Immature natural killer cell (primary cell): ENCODE measurements at places on chromosomes 7 and 10.

- DNase-seq = no peak
- H3K4me1 ChIP-seq = no peaks in the 10 kb centered on the region
- H3K36me3 ChIP-seq = no peaks in the 10 kb centered on the region
- no peaks in the 10 kb centered on the region for H3K27me3 ChIP-seq
- H3K27ac ChIP-seq = no peak overlapping the region
Observed at GRCh38 chr10:16945593-16945992, 128.4 kb upstream of the RSU1 start.

DNA sequence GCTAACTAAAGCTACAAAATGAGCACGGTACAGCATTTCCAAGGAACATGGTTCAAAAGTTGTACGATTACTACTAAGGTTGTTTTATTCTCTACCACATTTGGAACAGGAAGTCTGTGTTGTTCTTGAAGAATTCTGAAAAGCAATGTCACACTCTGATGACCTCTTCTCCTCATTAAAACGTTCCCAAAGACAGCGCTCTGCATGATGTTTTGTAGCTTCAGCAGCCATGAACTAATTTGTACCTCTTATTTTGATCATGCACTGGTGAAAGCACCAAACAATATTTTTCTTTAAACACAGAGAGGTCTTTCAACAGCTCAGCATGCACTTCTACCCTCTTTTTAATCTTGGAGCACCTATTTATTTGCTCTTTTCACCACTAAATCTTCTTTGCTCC is 75.0 kb upstream of the TES start:
- no peak for DNase-seq
- H3K36me3 ChIP-seq = no peaks in the 10 kb centered on the region
- H3K4me3 ChIP-seq = no peak overlapping the region
- H3K27me3 ChIP-seq = no peaks in the 10 kb centered on the region
- H3K4me1 ChIP-seq = no peaks in the 10 kb centered on the region

- H3K4me3 ChIP-seq = no peak overlapping the region
- H3K4me1 ChIP-seq = no peaks in the 10 kb centered on the region
- H3K27ac ChIP-seq = no peak overlapping the region
- H3K27me3 ChIP-seq = no peaks in the 10 kb centered on the region
- no peak for DNase-seq
Observed at GRCh38 chr10:130999376-131000202, 311.9 kb downstream of the TCERG1L start.

DNA sequence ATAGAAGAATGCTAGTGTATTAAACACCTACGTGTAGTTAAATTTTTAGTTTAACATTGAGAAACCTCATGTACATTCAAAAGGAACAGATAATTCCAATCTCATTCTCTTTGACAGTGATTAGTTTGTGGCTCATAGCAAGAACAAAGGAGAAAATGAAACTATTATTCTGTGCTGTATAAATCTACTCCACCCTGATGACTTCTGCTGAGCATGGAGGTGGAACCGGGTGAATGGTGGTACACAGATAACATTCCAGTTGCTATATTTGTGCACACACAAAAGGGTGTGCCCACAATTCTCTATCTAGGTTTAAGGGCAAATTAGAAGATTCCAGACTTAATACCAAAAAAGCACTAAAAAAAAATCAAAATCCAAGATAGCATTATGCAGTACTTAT is 17.0 kb upstream of the RALA start:
- H3K4me1 ChIP-seq = peaks cover 2% of the 10 kb centered on the region
- H3K4me3 ChIP-seq = no peak overlapping the region

DNA sequence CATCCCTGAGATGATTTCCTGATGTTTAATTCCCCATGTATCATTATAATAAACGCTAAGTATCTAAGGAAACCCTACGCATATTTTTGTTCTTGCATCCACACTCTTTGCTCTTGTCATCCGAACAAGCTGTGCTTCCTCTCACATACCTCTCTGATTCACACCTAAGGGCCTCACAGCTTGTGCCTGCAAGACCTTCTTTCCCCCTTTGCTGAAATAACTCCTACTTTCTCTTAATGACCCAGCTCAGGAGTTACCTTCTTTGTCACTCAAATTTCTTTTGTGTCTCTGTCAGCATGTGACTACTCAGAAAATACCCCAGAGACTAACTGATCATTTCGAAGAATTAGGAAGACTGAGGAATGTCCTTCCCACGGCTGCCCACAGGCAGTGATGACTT is 209.3 kb upstream of the IMMP2L start:
- H3K36me3 ChIP-seq = peaks cover 3% of the 10 kb centered on the region
- no peak overlapping the region for H3K27ac ChIP-seq
- H3K4me1 ChIP-seq = no peaks in the 10 kb centered on the region
- DNase-seq = no peak
- H3K27me3 ChIP-seq = peaks cover 4% of the 10 kb centered on the region
- no peak overlapping the region for H3K4me3 ChIP-seq

GRCh38 chr10:5551531-5552375 is 27.0 kb downstream of the CALML3 start:
- H3K4me3 ChIP-seq = no peak overlapping the region
- no peak overlapping the region for H3K27ac ChIP-seq
- H3K27me3 ChIP-seq = peaks cover 6% of the 10 kb centered on the region
- peaks cover 18% of the 10 kb centered on the region for H3K4me1 ChIP-seq

DNA sequence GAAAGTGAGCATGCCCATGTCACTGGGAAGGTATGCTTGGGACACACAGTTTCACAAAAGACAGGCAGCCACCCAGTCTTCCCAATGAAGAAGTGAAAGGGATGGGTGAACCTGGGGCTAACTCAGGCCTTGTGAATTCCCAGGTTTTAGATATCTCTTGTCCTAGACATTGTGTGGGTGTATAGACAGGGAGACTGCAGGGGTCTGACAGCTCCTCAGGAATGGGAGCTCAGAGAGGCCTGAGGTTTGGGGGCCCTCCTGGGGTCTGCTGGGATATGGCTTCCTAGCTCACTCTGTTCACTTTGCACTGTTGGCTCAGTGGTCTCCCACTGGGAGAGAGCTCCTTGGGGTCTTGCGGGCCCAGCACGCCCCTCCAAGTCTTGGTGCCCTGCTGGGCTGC is 47.0 kb downstream of the WDFY4 start:
- no peak for DNase-seq
- H3K27me3 ChIP-seq = peaks cover 2% of the 10 kb centered on the region
- H3K4me3 ChIP-seq = no peak overlapping the region
- no peaks in the 10 kb centered on the region for H3K36me3 ChIP-seq
- no peaks in the 10 kb centered on the region for H3K4me1 ChIP-seq

- H3K4me3 ChIP-seq = no peak overlapping the region
- DNase-seq = no peak
- H3K4me1 ChIP-seq = no peaks in the 10 kb centered on the region
- peak overlapping the region; percentile 46 for H3K27ac ChIP-seq
- peaks cover 2% of the 10 kb centered on the region for H3K27me3 ChIP-seq
Observed at GRCh38 chr7:2192831-2193534, 39.8 kb downstream of the MAD1L1 start.

- H3K36me3 ChIP-seq = peaks cover 17% of the 10 kb centered on the region
- H3K27ac ChIP-seq = no peak overlapping the region
- no peak overlapping the region for H3K4me3 ChIP-seq
- no peak for DNase-seq
- no peaks in the 10 kb centered on the region for H3K27me3 ChIP-seq
Observed at GRCh38 chr7:115015619-115016018, 93.7 kb downstream of the MDFIC start.

DNA sequence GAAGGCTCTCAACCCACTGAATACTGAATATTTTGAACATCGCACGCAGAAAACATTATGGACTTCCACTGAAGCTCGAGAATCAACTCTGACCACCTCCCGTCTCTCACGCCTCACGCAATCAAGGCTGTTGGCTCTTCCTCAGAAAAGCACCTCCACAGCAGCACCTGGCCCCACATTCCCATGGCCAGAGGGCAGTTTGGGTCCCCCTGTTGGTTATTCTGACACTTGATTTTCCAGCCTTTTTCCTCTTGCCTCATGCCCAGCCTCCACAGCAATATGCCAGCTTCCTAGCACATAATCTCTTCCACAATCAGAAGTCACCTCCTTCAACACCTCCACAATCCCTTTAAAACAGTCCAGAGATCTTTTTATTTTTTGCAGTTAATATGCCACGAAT is 55.9 kb downstream of the SVOPL start:
- peaks cover 2% of the 10 kb centered on the region for H3K27me3 ChIP-seq
- H3K4me1 ChIP-seq = no peaks in the 10 kb centered on the region

DNA sequence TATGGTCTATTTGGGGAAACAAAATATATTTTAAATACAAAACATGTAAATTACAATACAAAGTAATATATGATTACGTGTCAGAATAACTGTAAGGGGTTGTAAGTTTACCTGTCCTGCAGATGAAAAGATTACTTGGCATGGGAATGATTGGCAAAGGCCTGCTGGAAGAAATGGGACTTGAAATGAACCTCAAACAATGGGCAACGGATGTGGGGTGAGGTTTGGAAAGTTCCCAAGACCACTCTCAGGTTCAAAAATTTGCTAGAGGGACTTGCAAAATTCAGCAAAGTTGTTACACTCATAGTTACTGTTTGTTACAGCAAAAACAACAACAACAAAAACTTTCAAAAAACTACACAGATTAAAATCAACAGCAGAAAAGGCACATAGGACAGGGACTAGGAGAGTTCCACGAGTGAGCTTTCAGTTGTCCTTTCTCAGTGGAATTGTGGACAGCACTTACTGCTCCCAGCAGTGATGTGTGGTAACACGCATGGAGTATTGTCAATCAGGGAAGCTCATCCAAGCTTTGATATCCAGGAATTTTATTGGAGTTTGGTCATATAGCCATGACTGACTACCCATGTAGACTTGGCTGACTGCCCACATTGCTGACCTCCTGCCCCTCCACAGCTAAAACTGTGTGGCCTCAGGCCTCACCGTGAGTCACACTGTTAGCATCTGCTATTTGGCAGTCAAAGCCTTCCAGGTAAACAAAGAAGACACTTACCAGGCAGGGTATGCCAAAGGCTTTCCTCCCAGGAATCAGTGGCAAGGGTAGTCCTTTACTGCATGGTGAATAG is 43.8 kb downstream of the EXOC6 start:
- no peak overlapping the region for H3K27ac ChIP-seq
- H3K4me3 ChIP-seq = no peak overlapping the region
- DNase-seq = no peak
- no peaks in the 10 kb centered on the region for H3K4me1 ChIP-seq

- no peaks in the 10 kb centered on the region for H3K36me3 ChIP-seq
- H3K4me3 ChIP-seq = no peak overlapping the region
- no peaks in the 10 kb centered on the region for H3K4me1 ChIP-seq
- peaks cover 4% of the 10 kb centered on the region for H3K27me3 ChIP-seq
- no peak overlapping the region for H3K27ac ChIP-seq
Observed at GRCh38 chr10:63084690-63085382, 48.3 kb upstream of the NRBF2 start.

GRCh38 chr7:46386428-46387399 is 465.6 kb upstream of the IGFBP3 start:
- H3K36me3 ChIP-seq = no peaks in the 10 kb centered on the region
- H3K4me1 ChIP-seq = no peaks in the 10 kb centered on the region
- no peaks in the 10 kb centered on the region for H3K27me3 ChIP-seq

DNA sequence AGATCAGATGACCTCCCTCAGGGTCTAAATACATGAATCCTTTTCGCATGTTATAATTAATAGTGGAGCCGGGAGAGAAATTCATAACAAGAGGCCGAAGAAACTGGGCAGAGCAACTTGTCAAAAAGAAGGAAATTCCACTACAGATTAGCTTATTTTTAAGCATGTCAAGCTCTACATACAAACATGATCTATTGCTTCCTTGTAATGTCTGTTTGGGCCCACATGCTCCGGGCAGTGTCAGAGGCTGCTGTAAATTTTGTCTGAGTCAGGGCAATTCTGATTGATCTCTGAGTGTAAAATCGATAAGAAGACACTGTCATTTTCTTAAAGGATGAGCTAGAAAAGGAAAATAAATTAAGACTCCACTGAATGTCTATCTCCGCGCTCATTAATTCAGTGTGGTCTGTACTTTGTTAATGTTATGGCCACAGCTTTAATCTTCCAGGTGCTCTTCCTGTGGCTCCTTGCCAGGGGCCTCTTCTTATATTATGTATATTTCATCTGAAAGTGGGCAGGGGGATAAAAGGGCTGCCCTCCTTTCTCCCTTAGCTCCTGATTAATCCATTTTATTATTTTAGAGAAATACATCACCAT is 194.1 kb upstream of the SP8 start:
- H3K4me3 ChIP-seq = no peak overlapping the region
- H3K4me1 ChIP-seq = no peaks in the 10 kb centered on the region
- H3K27me3 ChIP-seq = peaks cover 2% of the 10 kb centered on the region

DNA sequence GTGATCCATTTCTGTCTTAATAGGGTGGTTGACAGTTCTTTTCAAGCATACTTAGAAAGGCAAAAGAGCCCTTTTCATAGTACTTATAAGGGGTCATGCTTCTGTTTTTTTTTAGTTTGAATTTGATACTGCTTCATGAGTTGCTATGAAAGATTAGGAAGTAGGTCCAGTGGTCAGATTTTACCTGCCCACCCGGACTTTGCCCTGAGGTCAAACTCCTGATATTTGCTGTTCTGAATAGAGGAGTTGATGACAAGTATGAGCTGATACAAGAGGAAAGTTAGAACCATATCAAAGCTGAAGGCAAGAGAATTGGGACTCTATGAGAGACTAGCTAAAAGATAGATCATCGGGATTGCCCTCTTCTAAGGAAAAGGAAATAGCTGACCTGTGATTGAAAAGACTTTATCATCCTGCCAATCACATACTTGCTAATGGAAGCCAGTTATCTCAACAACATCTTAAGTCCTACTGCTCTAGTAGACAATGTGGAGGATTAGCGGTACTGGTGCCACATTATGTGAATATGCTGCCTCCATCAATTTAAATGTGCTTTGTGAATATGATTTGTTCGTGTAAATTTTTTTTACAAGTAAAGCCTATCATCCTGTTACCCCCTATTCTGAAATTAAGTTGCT is 37.5 kb upstream of the CYP26C1 start:
- H3K36me3 ChIP-seq = peaks cover 13% of the 10 kb centered on the region
- no peak overlapping the region for H3K27ac ChIP-seq
- no peaks in the 10 kb centered on the region for H3K27me3 ChIP-seq
- H3K4me3 ChIP-seq = no peak overlapping the region
- H3K4me1 ChIP-seq = no peaks in the 10 kb centered on the region

- H3K4me1 ChIP-seq = no peaks in the 10 kb centered on the region
- no peak overlapping the region for H3K4me3 ChIP-seq
- H3K36me3 ChIP-seq = no peaks in the 10 kb centered on the region
- no peak overlapping the region for H3K27ac ChIP-seq
Observed at GRCh38 chr7:38703093-38703492, 71.9 kb upstream of the AMPH start.

DNA sequence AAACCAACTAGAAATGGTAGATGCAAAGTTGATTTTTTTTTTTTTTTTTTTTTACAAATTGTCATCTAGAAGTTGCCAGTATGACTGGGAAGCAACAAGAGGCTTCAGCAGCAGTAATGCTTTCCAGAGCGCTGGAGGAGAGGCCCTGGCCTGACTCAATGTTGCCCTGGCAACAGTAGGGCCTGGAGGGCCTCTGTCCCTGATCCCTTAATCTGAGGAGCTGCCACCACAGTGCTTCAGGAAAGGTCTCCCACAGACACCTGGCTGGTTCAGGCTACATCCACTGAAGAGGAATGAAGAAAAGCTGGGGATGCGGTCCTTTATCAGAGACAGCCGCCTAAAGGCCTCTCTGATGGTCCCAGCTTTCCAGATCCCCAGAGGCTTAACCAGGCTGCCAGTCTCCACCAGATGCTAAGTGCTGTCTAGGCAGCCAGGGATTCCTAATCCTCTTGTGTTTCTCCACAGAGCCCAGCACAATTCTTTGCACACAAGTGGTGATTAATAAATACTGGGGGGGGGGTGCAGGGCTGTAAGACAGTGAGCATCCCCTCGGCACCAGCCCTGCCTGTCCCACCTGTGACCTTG is 33.7 kb downstream of the ZNF777 start:
- peaks cover 17% of the 10 kb centered on the region for H3K36me3 ChIP-seq
- H3K27me3 ChIP-seq = peaks cover 2% of the 10 kb centered on the region
- H3K4me1 ChIP-seq = no peaks in the 10 kb centered on the region
- H3K27ac ChIP-seq = no peak overlapping the region
- no peak overlapping the region for H3K4me3 ChIP-seq

- no peaks in the 10 kb centered on the region for H3K36me3 ChIP-seq
- H3K27ac ChIP-seq = no peak overlapping the region
- H3K27me3 ChIP-seq = no peaks in the 10 kb centered on the region
- no peaks in the 10 kb centered on the region for H3K4me1 ChIP-seq
Observed at GRCh38 chr10:115628616-115629015, 535.5 kb downstream of the ATRNL1 start.
